ENCODE measurements at places on chromosomes 1 and 21.

DNA sequence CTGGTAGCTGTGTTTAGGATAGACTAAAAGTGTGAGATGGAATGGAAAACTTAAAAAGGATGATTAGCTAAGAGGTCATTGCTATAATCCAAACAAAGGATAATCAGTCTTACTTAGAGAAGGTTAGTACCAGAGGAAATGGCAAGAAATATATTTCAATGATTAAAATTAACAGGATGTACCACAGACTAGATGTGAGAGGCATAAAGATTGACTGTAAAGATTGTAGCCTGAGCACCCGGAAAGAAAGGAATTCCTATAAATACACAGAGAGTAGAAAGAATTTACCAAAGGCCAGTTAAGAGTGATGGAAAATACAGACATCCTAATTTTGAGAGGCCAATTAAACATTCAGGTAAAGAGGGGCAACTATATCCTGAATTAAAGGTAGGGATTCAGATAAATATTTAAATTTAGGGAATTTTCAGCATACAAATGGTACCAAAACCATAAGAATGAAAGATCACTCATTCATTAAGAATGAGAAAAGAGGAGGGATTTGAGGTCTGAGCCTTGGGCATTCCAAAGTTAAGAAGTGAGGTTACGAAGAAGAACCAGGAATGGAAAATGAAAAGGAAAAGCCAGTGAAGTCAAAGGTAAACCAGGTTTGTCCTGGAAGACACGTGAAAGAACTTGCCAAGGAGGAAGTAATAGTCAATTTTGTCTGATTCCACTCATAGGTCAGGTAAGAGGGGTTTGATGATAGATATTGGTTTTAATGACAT, 46.4 kb upstream of the RGS1 start:
- DNase-seq, result peak; percentile 51

GRCh38 chr1:164466429-164466828, 92.6 kb upstream of the PBX1 start:
- peak; percentile 18 for DNase-seq

DNA sequence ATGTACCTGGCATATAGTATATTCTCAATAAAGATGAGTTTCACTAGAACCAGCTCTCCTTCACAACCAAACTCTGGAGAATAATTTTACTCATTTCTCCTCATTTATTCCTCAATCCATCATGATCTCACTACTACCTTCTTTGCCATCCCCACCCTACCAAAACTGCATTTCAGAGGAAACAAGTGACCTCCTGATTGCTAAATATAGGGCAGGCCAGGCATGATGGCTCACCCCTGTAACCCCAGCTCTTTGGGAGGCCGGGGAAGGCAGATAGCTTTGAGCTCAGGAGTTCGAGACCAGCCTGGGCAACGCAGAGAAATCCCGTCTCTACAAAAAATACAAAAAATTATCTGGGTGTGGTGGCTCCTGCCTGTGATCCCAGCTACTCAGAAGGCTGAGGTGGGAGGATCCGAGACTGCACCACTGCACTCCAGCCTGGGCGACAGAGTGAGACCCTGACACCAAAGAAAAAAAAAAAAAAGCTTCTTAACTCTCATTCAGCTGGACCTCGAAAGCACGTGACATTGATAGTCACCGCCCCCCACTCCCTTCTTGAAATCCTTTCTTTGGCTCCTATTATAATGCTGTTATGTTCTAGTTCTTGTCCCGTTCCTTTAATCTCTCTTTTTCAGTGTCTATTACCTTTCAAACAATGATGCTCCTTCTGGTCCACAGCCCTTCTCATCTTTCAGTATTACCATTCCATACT, 2.1 kb downstream of the TESK2 start:
- DNase-seq, result no peak

DNA sequence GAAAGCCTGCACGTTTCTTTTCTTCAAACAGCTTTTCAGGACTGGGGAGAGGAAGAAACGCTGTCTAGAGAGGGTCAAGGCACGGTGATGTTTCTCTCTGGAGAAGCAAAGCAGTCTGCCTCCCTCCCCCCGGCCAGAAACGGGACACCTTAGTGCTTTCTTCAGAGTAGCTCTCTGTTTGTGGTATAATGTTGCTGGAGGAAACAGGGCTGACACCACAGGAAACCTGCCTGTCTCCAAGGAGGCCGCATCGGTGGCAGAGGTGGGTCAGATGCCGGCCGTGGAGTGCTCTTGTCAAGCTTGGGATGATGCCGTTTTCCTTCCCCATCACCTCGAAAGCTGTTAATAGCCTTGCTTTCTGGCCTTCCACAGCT, 139.4 kb downstream of the DHRS3 start:
- DNase-seq, result no peak

DNA sequence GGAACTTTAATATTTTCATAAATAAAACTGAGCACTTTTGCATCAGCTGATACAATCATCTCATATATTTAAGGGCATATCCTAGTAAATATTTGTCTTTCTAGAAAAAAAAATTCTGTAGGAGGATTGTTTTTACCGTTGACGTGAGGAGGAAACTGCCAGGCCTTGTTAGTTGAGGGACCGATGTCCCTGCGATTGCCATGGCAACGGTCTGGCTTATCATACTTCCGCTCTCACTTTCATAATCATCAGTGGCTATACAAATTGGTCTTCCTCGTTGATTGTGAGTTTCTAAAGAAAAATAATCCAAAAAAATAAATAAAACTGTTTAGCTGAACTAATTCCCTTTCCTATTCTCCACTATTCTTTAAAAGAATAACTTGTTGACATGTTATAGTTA, 69.3 kb upstream of the ANGPTL3 start:
- DNase-seq, result no peak

- no peak for DNase-seq
These were observed 124.9 kb upstream of the TMEM51 start for GRCh38 chr1:15028616-15029015.

DNA sequence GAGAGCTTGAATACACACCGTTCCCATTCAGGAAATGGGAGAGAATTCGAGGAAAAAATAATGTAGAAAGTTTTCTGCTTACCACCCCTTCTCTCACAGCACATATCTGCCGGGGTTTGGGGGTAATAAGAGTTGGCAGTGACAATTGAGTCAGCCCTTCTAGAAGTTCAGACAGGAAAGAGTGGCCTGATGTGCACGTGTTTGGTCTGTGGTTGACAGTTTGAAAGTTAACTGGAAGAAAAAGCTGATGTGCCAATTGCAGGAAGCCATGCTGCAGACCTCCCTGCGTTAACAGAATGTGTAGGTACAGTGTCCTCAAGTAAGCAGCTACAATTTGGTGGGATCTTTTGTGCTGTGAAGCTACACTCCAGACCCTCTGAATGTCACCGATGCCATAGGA, 50.9 kb downstream of the DHX9 start:
- DNase-seq, result no peak

GRCh38 chr1:15609631-15610030, 7.6 kb upstream of the DDI2 start:
- no peak for DNase-seq

DNA sequence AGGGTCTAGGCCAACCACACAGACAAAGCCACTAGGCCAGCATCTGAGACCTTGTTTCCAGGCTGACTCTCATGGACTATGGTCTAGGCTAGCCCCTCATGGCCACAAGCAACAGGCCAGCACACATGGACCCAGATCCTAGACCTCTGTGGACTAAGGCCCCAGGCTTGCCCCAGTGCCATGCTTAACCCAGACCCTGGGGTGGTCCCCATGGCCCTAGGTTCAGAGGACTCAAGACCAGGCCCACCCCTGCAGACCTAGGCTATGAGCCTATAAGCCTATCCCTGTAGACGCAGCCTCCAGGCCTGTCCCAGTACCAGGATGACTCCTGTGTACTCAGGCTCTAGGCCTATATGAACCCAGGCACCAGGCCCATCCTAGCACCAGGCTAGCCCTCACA, 1.9 kb upstream of the OR14A2 start:
- no peak for DNase-seq

GRCh38 chr1:235161685-235162327, 756 bp upstream of the RBM34 start:
- no peak for DNase-seq

- DNase-seq, result no peak
These were observed 45.2 kb downstream of the GALNT2 start for GRCh38 chr1:230112131-230112701.

GRCh38 chr1:205916541-205916940, 26.7 kb downstream of the SLC26A9 start:
- DNase-seq, result peak; percentile 36

DNA sequence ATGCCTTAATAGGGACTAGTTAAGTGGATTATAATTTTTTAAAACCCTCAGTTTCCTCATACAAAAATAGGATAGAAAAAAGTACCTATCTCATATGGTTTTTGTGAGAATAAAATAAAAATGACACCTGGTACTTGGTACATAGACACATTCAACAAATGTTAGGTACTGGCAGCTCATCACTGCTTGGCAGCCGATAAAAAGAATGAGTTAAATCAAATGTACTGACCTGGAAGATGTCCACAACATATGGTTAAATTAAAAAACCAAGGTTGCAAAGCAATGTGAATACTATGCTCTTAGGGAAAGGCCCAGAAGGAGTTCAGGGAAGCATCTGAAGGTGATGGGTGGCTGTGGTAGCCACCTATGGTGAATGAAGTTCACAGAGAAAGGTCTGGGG, 64.9 kb upstream of the SMYD2 start:
- DNase-seq, result no peak

GRCh38 chr1:30919025-30919881, 10.7 kb upstream of the SDC3 start:
- peak; percentile 85 for DNase-seq

DNA sequence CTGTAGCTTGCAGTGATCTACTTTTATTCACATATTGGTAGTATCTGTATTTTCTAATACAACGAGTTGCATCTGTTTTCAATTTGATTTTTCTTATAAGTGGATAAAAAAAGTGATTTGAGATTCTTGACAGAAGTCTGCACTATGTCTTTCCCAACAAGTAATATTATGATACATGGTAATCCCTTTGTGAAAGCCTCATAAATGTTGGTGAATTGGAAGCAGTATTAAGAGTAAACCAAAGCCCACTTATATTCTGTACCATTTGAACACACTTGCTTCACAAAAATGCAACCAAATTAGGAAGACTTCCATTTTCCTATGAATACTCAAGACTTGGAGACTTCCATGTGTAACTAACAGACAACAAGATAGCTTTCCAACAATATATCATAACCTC, 172.0 kb downstream of the HMCN1 start:
- DNase-seq, result no peak

DNA sequence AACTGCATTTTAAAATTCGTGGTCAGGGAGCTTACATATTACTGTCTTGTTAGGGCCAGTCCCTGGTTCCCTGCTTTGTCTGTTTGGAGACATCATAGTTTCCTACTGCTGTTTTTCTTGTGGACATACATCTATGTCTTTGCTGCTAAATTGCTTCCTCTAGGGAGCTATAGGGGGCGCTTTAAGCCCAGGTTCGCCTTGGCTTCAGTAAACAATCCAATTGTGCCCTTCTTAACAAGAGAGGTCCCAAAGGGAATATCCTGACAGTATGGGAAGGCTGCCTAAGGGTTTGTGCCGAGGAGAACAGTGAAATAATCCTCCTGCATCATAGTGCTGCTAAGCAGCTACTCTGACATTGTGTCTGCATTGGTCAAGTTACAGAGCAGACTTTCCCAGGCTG, 112.5 kb downstream of the USH2A start:
- DNase-seq, result no peak

DNA sequence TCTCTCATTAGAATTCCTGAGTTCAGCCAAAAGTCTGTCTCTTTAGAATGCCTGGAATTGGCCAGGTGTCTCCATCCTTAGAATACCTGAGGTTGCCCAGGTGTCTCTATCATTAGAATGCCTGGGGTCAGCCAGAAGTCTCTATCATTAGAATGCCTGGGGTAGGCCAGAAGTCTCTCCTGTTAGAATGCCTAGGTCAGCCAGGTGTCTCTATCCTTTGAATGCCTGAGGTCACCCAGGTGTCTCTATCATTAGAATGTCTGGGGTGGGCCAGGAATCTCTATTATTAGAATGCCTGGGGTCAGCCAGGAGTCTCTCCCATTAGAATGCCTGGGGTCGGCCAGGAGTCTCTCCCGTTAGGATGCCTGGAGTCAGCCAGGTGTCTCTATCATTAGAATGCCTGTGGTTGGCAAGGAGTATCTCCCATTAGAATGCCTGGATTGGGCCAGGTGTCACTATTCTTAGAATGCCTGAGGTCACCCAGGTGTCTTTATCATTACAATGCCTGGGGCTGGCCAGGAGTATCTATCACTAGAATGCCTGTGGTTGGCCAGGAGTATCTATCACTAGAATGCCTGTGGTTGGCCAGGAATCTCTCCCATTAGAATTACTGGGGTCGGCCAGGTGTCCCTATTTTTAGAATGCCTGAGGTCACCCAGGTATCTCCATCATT, 43.0 kb downstream of the RNF187 start:
- DNase-seq, result no peak

- DNase-seq, result no peak
These were observed 119.0 kb downstream of the COQ8A start for GRCh38 chr1:227059076-227059475.

GRCh38 chr1:202031796-202032195, 21.4 kb downstream of the ELF3 start:
- DNase-seq, result no peak

- DNase-seq, result peak; percentile 59
These were observed at the start of gene TMEM50A for GRCh38 chr1:25338188-25338981. Gene TMEM50A (plus strand): TSS chr1:25338334. CDS start chr1:25340487, 2,153 bp downstream.

GRCh38 chr21:44050276-44050675, 38.2 kb downstream of the TRAPPC10 start:
- no peak for DNase-seq

DNA sequence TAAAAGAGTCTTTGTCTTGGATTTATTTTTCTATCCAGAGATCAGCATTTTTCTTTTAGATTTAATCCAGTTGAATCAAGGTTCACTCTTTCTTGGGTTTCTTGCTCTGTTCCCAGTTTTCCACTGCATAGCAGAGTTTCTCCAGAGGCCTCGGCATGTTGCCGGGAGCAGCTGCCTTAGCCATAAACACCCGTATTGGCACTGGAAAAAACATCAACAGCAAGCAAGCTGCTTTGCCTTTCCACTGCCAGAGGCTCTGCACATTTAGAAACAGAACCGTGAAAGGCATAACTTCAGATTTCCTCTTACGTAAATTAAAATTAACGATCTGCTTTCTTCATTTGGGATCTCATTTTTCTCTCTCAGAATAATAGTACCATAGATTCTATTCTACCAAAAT, 181.8 kb upstream of the L1TD1 start:
- DNase-seq, result no peak

- DNase-seq, result no peak
These were observed 238.0 kb upstream of the FGGY start for GRCh38 chr1:59058665-59059439.
